Renal cortical epithelial cell (primary cell): ENCODE measurements at places on chromosomes 12 and 14.

DNA sequence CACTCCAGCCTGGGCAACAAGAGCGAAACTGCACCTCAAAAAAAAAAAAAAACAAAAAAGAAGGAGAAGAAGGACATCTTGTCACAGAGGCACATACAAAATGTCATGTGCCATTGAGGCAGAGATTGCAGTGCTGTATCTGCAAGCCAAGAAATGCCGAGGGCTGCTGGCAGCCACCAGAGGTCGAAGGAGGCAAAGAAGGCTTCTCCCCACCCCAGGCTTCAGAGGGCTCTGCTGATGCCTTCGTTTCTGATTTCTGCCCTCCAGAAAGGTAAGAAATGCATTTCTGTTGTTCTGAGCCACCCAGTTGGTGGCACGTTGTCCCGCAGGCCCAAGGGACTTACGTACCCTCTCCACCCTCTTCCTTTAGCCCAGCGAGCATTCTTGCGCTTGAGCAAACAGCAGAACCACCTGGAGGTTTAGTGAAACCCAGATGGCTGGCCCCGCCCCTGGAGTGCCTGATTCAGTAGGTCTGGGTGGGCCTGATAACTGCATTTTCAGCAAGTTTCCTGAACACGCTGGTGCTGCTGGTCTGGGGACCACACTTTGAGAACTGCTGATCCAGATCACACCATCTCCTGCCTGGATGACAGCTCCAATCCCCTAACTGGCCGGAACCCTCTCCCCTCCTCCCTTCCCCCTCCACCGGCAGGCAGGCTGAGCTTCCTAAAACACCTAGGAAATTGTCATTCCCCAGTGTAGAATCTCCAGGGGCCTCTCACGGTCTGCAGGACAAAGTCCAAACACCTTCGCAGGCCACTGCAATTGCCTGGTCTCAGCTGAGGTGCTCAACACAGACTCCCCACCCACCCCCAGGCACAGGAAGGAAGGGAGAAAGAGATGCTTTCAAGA lies 21.1 kb upstream of the SCARB1 start:
- no peak for DNase-seq

DNA sequence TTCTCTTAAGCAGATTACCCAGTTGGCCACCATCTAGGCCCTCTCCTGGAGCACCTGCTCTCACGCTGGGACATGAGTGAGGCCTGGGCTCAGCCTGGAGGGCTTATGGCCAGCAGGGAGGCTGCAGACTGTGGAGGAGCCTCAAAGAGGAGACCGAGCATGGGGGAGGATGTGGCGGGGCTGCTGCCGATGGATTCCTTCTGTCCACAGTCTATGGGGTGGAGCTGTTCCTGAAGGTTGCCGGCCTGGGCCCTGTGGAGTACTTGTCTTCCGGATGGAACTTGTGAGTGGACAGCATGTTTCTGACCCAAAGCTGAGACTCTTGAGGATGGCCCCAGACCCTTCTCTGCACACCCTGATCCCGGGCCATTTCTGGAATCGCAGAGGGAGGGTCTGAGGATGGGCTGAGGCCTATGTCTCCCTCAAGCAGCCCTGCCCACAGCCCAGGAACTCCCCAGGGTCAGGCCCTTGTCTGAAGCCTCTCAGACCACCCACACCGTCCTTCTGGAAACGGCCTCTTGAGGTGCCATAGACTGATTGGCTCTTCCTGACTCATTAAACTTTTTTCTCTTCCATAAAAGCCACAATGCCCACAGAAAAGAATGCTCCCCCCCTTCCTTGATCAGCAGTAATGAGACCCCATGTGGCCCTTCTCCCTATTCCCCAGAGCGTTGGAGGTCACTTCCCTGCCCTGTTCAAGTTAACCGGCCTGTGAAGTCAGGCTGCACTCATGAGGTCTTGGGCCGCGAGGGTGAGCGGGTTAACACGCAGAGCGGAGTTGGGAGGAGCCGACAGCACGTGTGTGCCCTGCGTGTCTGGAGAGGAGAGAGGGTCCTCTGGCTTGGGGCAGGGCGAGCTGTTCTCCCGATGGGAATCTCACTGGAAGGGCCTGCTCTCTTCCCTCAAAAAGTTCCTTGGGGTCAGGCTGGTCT lies 49.0 kb downstream of the SLC8B1 start:
- DNase-seq = no peak

DNA sequence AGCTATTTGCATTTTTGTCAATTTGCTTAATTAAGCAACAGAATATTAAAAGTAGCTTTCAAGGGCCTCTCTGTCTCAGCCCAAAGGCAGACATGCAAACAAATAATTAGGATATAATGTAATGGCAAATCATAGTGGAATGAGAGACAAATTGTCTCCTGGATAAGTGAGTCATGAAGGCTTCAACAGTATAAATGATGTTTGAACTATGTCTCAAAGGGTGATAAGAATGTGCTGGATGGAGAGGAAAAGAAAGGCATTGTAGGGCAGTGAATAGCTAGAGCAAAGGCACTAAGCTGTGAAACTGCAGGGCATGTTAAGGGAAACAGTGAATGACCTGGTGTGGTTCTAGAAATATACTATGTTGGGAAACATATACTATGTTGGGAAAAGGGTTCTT lies 53.5 kb upstream of the PPP1R12A start:
- DNase-seq = no peak

- DNase-seq = peak; percentile 64
Measured at GRCh38 chr12:52221912-52222457, 11.1 kb upstream of the KRT7 start.

GRCh38 chr12:110782094-110782493 lies 39.4 kb upstream of the PPP1CC start:
- no peak for DNase-seq

DNA sequence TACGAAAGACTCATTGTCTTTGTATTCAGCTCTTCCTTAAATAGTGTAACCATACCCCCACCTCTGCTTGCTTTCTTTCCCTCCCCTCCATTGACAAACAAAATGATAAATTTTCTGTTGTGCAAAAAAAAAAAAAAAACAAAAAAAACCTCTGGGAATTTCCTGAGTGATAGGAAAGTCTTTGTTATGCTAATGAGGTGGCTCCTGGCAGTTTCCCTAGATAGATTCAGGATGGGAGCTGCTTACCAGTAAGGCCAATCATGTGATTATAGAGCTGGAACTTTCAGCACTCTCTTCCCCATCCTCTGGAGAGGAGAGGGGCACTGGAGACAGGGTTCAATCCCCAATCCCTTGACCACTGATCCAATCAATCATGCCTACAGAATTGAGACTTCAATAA lies 120.5 kb downstream of the NUAK1 start:
- no peak for DNase-seq

- no peak for DNase-seq
Measured at GRCh38 chr12:64667793-64668192, 57.5 kb downstream of the RASSF3 start.

- no peak for DNase-seq
Measured at GRCh38 chr12:115606040-115606439, 671.5 kb downstream of the MED13L start.

- peak; percentile 86 for DNase-seq
Measured at GRCh38 chr14:94058674-94059138, 22.3 kb downstream of the DDX24 start.

DNA sequence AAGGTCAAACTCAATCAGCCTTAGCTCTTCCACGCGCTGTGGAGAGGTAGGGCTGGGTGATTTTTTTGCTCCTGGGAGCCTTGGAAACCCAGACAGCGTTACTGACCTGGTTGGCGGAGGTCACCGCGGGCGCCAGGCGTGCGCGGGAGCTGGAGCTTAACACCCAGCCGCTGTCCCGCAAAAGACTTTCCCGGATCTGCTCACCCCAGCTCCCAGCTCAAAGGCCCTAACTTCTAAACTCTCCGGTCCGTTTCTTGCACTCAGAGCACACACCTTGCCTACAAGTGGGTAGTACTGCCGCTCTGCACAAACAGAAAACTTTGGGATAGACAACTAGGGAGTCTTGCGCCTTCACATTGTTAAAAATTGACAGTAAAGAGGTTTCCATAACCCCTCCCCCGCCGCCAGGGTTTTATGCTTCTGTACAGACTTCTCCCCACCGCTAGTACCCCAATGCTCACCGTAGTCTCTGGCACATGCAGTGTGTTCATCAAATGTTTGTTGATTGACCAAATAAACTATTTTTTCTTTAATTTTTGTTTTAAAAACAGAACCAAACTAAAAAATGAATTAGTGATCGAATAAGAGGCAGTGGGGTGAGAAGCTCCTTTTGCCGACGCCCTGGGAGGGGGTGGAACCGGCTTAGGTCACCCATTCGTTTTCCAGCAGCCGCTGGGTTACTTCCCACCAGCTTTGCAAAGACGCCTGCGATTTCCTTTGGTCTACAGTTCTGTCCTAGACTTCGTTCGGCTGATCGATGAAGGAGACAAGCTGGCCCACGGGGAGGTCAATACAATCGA lies 12.7 kb upstream of the TBX3 start:
- DNase-seq = no peak
